HCT116 (cell line): ENCODE measurements at places on chromosomes 11 and 22.

DNA sequence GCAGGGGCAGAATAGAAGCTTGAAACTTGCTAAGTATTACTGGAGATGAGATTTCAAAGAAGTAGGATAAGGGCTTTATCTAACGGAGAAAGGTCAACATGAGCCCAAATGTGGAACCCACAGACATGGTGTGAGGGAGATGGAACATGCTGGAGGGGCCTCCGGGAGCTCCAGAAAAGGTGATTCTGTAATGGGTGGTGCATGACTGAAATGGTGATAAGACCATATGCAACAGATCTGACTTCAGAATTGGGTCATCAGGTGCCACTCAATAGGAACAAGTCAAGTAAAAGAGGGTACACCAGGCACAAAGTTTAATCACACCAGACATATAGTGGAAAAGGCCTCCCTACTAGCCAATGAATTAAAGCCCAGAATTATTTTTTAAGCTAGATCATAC lies 7.9 kb upstream of the CEP295 start:
- no peak for DNase-seq

- DNase-seq, result no peak
Measured at GRCh38 chr11:48025293-48025983, 45.1 kb downstream of the PTPRJ start.

DNA sequence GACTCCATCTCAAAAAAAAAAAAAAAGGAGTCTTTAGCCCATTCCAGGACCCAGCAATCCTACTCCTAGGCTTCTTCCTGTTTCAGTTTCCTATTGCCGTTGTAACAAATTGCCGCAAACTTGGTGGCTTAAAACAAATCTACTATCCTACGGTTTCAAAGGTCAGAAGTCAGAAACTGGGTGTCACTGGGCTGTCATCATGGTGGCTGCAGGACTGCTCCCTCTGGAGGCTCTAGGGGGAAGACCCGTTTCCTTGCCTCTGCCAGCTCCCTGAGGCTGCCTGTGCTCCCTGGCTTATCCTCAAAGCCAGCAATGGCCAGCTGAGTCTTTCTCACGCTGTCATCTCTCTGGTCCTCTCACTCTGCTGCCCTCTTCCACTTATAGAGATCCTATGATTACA lies 8.7 kb upstream of the DAGLA start:
- no peak for DNase-seq

DNA sequence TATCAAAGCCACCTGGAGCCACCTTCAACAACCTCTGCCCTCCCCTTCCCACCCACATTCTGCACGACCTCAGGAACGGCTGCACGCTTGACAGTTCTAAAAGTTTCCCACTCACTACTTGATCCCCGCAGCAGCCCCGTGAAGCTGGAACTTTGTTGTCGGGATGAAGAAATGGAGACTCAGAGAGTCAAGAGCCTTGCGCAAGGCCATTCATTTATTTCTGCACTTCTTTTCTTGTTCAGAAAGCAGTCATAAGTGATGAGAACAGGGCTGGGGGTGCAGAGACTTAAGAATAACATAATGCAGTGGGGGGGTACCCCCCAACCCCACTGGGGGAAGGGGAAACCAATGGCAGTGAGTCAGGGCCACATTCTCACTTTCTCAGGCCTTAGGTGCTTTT lies 2.2 kb upstream of the ZFTA start:
- DNase-seq, result no peak

DNA sequence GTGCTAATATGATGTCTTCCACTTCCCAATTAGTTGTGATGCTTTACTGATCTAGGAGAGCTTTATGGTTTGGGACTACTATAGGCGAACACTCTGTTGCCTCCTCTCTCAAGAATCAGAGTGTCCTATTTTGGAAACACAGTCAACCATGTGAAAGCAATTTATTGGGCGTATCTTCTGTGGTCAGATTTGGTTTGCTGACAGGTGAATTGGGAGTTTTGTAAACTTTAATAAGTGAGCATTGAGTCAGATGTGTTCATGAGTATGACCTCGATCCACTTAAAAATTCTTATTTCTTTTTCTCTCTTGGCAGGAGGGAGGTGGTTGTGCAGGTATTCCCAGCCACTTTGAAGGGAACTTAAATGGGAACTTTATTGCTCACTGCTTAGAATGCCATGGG lies 4.4 kb downstream of the CAT start:
- DNase-seq, result no peak

DNA sequence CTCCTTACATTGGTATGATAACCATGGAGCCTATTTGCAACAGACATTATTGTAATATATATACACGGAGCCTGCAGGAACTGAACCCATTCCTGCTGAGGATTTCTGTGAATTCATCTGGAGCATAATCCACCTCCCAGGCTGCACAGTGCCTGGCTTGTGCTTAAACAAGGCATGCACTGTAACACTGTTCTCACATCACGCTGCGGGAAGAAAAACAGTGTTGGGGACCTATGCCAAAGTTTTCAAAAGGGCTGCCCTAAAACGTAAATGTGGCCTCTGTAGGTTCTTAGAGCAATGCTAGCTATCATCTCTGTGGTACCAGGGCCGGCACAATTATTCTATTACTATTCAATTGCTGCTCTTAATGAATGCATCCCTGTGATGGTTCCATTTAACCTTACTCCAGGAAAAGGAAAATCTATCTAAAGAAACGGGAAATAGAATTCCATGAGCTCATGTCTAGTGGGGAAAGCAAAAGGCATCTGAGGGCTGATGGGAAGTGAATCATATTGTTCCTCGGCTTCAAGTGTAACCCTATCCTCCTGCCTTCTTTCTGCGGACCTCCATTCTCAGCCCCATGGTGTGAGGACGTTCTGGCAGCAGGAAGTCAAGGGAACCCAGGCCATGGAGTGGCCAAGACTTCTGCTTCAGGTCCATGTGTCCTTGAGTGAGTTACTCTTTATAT lies 525.5 kb downstream of the SOX6 start:
- no peak for DNase-seq

- no peak for DNase-seq
Measured at GRCh38 chr22:50621948-50622722, 5.8 kb downstream of the ARSA start.

- DNase-seq, result no peak
Measured at GRCh38 chr11:112134473-112134872, 29.4 kb downstream of the IL18 start.

- DNase-seq, result no peak
Measured at GRCh38 chr11:15985860-15986139, 370.5 kb downstream of the SOX6 start.

DNA sequence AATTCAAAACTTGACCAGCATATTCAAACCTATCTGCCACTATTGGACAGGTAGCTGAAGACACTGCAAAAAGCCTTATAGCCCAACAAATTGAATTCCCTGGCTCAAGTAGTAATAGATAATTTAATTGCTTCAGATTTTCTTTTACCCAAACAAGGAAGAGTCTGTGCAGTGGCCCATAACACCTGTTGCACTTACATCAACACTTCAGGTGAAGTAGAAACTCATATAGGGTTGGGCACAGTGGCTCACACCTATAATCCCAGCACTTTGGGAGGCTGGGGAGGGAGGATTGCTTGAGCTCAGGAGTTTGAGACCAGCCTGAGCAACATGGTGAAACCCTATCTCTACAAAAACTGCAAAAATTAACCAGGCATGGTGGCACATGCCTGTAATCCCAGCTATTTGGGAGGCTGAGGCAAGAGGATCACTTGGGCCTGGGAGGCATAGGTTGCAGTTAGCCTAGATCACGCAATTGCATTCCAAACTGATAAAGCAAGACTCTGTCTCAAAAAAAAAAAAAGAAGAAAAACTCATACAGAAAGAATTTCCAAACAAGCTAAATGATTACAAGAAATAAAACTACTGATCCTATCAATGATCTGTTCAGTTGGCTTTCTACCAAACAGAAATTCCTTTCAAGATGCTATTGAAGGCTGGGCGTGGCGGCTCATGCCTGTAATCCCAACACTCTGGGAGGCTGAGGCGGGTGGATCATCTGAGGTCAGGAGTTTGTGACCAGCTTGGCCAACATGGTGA lies 9.5 kb downstream of the FOLR3 start:
- no peak for DNase-seq

GRCh38 chr11:67265633-67266448 lies 432 bp upstream of the GRK2 start:
- DNase-seq, result no peak

DNA sequence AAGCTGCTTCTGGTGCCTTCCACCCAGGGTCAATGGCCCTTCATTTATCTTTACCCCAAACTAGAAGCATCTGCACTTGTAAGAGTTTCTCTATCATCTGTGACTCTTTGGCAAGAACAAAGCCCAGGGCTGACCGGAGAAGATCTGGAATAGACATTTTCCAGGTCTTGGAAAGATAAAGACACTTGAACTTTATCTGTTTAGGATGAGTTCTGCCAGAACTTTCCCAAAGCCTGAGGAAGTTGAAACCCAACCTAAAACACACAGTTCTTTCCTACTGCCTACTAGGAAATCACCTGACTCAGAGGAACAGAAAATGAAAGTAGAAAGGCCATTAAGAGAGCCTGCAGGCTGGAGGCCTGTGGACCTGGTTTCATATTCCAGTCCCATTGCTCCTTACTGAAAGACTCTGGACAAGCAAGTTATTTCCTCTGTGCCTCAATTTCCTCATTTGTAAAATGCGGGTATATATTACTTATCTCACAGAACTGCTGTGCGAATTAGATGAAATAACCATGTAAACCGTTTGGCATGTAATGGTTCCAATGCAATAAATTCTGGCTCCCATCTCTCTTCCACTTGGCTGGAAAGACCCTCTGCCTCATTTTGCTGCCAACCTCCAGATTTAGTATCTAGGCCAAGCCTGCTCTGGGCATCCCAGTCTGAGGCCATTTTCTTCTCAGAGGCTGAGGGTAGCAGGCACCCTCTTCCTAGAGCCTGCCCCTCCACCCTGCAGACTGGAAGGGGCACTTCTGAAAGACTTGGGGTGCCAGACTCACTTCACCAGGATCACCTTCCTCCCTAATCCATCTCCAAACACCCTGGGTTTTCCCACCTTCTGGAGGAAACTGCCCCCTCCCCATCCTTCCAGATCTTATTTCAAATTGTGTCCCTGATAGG lies 1.2 kb downstream of the UBE2L6 start:
- no peak for DNase-seq

- no peak for DNase-seq
Measured at GRCh38 chr11:47987781-47988180, 7.4 kb downstream of the PTPRJ start.

GRCh38 chr11:2306877-2307500 lies 5.2 kb downstream of the TSPAN32 start:
- DNase-seq, result no peak

DNA sequence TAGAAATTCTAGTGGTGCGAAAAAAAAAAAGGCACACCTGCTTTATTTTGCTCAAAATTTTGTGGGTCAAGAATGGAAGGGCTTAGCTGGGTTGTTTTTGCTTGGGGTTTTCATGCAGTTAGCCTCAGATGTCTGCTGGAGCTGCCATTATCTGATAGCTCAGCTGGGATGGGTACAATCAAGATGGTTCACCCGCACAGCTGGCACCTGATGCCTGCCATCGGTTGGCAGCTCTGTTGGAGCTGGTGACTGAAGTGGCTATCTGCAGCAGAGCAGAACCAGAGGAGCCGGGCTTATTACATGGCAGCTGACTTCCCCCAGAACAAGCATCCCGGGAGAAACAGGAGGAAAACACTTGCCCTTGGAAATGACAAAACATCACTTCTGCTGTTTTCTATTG lies 12.1 kb upstream of the ELFN2 start:
- no peak for DNase-seq

DNA sequence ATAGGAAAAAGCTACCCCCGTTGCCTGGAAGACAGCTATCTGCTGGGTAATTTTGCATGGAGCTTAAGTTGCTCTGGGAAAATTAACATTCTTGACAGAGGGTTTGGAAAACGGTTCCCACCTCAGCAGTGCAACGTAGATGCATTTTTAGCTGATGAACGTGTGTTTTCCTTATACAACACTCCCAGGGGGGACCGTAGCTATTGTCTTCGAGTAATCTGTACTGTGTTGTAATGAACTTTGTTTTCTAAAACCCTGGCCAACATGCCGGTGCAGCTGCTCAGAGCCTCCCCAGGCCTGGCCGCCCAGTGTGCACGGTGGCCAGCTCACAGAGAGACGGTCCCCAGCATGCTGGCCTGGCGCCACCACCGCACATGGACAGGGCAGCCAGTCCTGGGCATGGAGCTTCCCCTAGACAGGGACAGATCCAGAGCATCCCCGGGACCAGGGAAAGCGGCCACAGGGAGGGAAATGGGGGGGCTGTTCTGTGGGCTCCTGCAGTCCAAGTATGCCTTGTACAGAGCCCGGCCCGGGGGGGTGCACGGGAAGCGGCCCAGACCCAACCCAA lies 2.2 kb downstream of the TNNT3 start:
- DNase-seq, result no peak

- no peak for DNase-seq
Measured at GRCh38 chr11:9569588-9570164, 3.8 kb upstream of the WEE1 start.

DNA sequence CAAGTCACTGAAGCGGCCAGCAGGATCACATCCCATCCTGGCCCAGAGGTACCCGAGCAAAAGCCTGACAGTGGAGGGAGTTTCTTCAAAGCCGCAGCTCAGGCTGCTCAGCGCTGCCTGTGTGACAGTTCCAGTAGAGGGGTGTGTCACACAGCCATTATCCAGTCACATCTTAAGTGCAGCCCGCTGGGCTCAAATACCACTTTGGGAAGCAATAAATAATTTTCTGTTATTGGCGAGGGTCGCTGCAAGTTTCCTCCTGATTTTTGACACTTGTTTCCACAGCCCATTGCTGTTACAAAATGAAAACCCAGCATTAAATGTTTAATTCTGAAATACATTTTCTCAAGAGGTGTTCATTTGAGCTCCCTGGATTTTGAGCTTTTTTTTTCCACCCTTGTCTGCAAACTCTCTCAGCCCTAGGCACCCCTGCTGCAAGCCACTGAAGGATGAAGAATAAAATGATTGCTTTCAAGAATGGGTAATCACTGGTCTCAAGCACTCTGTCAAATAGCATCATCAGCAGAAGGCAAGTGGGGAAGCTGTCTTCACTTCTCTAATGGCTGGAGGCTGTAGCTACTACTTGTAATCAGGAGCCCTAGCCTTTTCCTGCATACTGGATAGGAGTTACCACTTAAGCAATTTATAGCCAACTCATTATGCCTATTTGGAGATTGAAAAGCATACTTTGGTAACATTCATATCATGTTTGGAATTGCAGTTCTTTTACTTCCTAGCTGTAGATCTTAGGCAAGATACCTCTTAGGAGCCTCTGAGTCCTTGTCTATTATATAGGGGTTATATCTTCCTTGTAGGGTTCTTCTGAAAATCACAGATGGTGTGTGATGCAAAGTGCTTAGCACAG lies 373.7 kb downstream of the METTL15 start:
- DNase-seq, result no peak

- no peak for DNase-seq
Measured at GRCh38 chr22:21690401-21690801, 24.6 kb downstream of the PPIL2 start.

DNA sequence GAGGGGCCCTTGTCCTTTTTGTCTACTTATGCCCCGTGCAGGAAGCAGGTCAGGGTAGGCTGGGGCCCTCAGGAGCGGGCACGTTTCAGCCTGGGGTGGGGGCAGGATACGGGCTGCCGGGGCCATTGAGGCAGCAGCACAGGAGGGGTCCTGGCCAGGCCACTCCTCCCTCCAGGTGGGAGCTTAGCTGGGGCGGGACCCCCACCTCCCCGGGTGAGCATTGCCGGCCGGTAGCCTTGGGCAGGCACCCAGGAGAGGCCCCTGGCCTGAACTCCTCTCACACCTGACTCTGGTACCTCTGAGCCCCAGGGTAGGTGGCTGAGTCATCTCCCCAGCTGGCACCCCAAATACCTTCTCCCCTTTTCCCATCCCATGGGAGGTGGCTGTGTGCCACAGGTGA lies 5.0 kb upstream of the MUC6 start:
- DNase-seq, result no peak

GRCh38 chr11:36622431-36623136 lies 24.5 kb upstream of the RAG2 start:
- peak; percentile 12 for DNase-seq

- DNase-seq, result no peak
Measured at GRCh38 chr11:21119411-21119810, 450.0 kb downstream of the NELL1 start.
